Non-pigmented ciliary epithelial cell (primary cell): ENCODE measurements at places on chromosomes 3 and 15.

DNA sequence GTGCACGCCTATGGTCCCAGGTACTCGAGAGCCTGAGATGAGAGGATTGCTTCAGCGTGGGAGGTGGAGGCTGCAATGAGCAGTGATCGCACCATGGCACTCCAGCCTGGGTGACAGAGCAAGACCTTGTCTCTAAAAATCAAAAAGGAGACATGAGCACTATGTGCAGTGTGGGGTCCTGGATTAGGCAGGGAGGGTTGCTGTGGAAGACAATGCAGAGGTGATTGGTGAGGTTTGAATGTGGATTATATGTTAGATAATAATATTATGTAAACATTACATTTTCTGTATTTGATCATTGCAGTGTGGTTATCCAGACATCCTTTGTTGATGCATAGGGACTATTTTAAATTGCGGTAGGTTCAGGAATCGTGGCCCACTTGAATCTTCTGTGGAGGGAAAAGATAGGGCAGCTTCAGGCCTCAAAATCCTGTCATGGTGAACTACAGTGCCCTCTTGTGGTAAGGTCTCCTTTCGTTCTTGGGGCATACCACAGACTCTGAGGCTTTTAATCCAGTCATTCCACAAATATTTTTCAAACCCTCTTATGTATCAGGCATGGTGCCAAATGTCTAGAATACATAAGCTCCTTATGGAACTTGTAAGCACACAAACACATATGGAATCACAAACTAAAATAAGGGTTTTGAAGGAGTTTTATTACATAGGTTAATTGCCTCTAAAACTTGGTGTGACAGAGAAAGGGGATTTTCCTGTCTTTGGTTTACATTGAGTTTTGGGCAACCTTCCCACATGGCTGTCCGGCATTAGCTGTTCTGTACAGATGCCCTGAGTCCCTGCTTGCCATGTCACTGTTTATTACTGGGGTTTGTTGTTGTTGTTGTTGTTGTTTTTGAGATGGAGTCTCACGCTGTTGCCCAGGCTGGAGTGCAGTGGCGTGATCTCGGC, 37.7 kb downstream of the GPD1L start:
- peak; percentile 93 for DNase-seq

GRCh38 chr15:98611808-98612207, 36.5 kb upstream of the IGF1R start:
- no peak for DNase-seq

GRCh38 chr15:61827131-61827530, 233.1 kb downstream of the VPS13C start:
- no peak for DNase-seq

GRCh38 chr3:173938159-173938558, 540.6 kb downstream of the NLGN1 start:
- DNase-seq: no peak

GRCh38 chr15:68200016-68200861, 4.9 kb downstream of the CALML4 start:
- no peak for DNase-seq

DNA sequence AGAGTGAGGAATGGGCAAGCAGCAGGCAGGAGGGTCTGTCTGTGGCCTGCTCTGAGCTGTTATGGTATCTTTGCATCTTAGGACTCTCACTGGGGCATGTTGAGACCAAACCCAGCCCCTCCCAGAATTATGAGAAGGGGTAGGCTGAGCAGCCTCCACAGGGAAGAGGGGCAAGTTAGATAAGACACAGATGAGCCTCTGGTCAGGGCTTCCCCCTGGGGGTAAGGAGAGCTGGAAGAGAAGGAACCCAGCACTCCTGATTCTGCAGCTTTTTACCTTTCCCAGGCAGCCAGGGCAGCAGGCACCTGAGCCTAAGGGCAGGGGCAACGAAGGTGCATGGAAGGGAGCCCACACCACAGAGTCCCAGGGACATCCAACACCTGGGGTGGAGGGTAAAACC, 19.3 kb downstream of the DUOX1 start:
- no peak for DNase-seq

DNA sequence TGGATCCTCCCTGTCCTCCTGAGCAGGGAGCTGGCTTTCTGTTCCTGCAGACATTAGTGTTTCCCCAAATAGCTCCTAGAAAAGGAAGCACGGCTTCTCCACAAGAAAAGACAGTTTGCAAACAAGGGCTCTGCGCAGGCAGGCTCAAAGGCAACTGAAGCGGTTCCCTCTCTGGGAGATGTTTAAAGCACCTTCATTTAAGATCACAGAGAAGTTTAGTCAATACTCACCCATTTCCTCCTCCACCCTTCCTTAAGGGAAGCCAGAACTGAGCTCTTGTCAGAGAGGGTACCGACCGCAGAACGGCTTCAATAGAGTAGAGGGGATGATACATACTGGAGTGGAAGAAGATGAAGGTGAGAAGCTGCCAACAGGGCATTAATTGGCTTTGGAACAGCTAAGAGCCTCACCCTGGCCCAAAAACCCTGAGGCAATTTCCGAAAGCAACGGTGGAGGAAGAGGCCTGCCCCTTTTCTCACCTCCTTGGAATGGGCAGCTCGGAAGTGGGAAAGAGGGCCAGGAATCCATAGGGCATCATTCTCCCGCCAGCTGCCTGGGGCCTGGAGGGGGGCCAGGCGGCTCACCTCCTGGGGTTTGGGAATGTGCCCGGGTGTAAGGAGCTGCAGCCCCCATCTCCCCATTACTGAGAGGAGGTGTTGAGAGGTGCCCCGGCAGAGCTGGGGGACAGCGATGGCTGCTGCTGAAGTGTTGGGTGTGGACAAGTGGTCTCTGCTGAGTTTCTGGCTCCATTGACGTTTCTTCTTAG, 4.8 kb upstream of the EPHB3 start:
- DNase-seq: no peak

- no peak for DNase-seq
Measured at GRCh38 chr15:36814105-36814504, 234.7 kb downstream of the CDIN1 start.

GRCh38 chr3:72932416-72932815, 44.6 kb downstream of the GXYLT2 start:
- DNase-seq: no peak

GRCh38 chr15:79004336-79004735, 59.5 kb upstream of the CTSH start:
- DNase-seq: no peak

GRCh38 chr3:131236421-131236820, 145.2 kb upstream of the NUDT16 start:
- DNase-seq: no peak

DNA sequence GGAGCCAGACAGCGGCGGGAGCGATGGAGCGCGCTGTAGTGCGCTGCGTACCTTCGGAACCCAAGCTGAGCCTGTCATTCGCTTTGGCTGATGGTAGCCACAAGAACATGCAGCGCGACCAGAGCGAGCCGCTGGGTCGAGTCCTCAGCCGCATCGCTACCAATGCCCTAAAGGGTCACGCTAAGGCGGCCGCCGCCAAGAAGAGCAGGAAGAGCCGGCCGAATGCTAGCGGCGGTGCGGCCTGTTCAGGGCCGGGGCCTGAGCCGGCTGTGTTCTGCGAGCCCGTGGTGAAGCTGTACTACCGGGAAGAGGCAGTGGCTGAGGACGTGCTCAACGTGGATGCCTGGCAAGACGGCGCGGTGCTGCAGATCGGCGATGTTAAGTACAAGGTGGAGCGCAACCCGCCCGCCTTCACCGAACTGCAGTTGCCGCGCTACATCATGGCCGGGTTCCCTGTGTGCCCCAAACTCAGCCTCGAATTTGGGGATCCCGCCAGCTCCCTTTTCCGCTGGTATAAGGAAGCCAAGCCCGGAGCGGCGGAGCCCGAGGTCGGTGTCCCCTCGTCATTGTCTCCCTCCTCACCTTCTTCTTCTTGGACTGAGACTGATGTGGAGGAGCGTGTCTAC, 498 bp downstream of the PDE12 start:
- DNase-seq: no peak

- DNase-seq: no peak
Measured at GRCh38 chr3:142027735-142028134, 121.6 kb downstream of the TFDP2 start.

GRCh38 chr3:117084739-117085270, 375.2 kb downstream of the TUSC7 start:
- DNase-seq: no peak

- DNase-seq: no peak
Measured at GRCh38 chr15:29241207-29241606, 28.4 kb downstream of the NSMCE3 start.

GRCh38 chr15:98070137-98070536, 109.6 kb downstream of the ARRDC4 start:
- DNase-seq: no peak

GRCh38 chr3:43001094-43001553, 22.0 kb downstream of the GASK1A start:
- peak; percentile 32 for DNase-seq

DNA sequence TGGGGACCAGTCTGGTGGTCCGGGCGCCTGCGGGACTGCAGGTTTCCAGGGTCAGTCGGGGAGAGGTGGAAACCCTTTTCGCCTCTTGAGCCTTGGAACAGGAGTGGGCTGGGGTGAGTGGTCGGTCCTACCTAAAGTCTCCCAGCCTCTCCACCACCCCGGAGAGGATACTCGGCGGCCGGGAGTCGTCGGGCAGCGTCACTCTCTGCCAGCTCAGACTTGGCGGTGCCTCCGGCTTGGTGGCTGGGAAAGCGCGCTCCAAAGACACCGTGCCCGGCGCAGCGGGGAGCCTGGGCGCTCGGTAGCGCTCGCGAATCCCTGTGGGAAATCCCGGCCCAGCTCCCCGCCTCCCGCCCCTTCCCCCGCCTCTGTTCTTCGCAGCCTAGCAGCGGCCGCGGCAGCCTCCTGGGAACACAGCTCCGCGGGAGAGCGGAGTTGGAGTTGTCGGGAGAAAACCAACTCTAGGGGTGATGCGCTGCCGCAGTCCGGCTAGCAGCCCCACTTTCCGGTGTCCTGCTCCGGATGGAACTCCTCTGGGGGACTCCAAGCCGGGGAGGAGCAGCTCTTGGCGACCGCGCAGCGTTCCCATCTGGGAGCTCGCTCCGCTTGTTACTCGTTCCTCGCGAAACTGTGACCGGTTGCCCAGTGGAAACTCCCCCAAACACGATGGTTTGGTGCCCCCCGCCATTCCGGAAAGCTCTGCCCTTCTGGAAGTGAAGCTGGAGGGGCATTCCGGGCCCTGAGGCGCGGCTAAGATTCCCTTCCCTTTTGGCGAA, 1.4 kb downstream of the EPHB1 start:
- DNase-seq: no peak

DNA sequence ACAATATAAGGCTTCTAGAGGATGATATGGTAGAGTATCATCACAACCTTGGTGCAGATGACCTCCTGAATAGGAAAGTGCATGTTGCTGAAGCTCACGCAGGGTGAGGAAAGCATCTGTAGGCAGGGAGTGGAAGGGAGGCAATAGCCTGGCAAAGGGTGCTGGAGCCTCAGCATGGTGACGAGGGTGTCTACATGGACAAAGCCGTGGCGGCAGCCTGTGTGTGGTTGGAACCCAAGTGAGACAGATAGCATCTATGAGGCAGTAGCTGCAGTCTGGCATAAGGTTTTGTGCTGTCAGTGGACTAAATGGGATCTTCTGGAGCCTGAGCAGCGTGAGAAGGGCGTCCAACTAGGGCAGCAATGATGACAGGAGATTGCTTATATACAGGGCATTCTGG, 132.5 kb downstream of the DLG1 start:
- DNase-seq: no peak

DNA sequence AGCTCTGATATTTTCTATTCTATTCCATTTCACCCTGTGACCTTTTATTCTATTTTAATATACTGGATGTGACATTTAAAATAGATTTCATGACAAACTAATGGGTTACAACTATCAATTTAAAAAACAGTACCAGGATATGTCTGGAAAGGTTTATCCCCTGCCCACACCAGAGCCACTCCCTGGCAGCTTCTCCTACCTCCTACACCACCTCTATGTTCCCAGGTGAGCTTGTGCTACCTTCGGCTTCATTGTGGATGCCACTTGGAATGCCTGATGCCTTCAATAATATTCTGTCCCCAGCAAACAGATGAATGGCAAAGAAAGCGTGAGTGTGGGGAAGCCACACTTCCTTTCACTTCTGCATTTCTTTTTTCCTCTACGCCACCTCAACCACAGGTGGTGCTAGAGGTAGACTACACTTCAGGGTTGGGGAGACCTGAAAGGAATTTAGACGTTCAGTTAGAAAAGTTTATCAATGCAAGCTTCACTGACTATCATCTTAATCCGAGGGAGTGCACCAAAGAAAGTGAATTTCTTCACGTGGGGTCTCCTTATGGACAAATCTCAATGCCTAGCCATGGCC, 213.0 kb downstream of the SSR3 start:
- no peak for DNase-seq

DNA sequence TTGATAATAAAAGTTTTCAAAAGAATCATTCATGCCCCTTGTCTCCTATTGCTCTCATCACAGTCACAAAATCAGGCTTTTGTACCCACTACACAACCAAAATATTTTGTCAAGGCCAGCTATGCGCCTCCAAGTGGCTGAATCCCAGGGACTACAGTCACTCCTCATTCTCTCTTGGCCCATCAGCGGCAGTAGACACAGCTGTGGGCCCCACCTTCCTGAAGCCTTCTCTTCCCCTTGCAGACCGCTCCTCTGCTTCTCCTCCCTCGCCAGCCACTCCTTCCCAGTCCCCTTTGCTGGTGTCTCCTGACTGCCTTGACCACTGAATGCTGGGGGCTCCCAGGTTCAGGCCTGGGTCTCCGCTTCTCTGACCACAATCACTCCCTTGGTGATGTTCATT, 52.1 kb downstream of the LSM3 start:
- no peak for DNase-seq

- DNase-seq: no peak
Measured at GRCh38 chr3:78867409-78868372, 900.1 kb downstream of the ROBO1 start.

DNA sequence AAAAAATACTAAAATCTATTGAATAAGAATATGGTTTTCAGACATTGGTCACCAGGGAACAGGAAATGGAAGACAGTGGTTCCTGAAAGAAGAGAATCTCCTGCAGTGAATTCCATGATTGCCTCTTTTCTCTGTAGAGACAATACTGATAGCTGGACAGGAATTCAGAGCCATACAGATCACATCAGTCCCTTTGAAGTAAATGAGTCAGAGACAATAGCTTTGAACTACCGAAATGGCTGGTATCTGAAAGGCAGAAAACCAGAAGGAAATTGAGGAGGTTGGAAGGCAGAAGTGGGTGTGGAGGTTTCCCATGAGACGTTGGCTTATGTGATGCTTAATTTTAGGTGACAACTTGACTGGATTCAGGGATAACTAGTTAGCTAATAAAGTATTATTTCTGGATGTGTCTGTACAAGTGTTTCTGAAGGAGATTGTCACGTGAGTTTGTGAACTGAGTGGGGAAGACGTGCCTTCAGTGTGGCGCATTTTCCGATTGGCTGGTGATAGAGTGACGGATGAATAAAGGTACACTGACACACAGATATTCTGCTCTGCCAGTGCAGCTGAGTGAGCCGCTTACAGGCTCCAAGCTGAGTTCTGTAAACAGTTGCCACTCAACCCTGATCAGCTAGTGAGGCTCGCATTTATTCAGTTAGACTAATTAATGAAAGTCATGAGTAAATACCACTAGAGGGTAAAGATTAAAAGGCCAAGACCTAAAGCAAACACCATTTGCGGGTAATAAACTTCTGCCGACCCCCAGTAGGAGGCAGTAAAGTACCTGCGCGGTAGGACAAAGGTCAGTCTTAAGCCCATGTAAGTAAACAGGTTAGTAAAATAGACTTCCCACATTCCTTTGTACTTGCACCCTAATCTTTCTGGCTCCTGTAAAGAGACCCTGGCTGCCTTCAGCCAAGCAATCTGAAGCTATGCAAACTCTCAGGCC, 1298.6 kb downstream of the SI start:
- DNase-seq: no peak
